ENCODE measurements at places on chromosomes 5 and 9. TPM values are rescaled to one million over a fixed set of nuclear protein-coding genes. Genes with fewer than 3 reads are reported as not detected.

GRCh38 chr5:142542078-142542477 is 143.8 kb downstream of the FGF1 start:
- no peak for DNase-seq

DNA sequence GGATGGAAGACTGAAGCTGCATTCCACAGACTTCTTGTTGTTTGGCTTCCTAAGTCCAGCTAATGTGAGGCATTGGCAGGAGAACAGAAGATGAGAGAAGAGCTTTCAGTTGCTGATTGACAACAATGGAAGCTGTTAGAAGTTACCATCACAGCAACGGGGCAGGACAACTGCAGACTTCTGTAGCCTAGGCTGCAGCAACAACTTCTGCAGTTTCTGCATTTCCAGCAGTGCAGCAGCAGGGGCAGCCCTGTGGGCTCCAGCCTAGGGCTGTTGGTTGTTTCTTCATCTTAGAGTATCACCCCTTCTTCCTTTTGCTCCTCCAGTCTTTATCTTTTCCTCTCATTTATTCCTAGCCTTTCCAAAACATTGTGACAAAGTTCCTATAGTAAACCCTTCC is 528.8 kb upstream of the PTGER4 start:
- DNase-seq: no peak

DNA sequence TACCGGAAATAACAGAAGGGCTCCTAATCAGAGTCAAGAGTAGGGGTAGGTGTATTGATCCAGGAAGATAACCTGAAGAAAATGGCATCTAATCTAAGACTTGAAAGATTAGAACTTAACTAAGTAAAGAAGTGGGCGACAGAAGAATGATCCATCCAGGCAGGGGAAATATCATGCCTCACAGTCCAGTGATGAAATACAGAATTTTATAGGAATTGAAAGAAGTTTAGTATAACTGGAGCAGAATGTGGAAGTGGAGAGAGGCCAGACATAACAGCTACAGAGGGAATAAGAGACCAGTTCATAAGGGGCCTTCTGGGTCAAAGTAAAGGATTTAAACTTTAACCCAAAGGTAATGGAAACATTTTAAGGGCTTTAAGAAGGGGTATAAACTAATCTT is 42.2 kb downstream of the ERP44 start:
- DNase-seq: no peak

DNA sequence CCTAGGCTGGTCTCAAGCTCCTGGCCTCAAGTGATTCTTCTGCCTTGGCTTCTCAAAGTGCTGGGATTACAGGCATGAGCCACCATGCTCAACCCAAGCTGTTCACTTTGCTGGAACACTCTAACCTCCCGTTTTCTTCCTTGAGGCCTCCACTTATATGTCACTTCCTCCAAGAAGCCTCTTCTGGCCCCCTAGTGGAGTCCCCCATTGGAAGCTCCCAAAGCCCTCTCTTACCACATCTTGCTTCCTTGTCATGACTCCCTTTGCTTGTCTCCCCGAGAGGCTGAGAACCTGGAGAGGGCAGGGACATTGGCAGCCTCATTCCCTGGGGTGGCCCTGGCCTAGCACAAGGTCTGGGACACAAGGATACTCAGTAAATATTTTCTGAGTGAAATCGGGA is 80.8 kb downstream of the PDE6A start:
- DNase-seq: no peak

- DNase-seq: no peak
Observed at GRCh38 chr9:127336506-127337352, 60.2 kb upstream of the SLC2A8 start.

GRCh38 chr9:95722141-95722540 is 153.3 kb upstream of the ERCC6L2 start:
- no peak for DNase-seq

The TLX3 gene
- total RNA-seq: not detected

The FAM169A gene
- total RNA-seq: 5.8 TPM

All from activated CD8-positive, alpha-beta memory T cell treated with anti-CD3 and anti-CD28 coated beads, Interleukin-2, amount 10 ng/mL, durations not matched to agents 7 days and 5 days (primary cell).